CD4-positive, alpha-beta T cell treated with Interleukin-12 subunit alpha and Interleukin-12 subunit beta, for 1 hour (primary cell): ENCODE measurements at places on chromosomes 6 and 20.
A peak's percentile ranks its signal among the peaks of the same experiment; 100 is the strongest.

DNA sequence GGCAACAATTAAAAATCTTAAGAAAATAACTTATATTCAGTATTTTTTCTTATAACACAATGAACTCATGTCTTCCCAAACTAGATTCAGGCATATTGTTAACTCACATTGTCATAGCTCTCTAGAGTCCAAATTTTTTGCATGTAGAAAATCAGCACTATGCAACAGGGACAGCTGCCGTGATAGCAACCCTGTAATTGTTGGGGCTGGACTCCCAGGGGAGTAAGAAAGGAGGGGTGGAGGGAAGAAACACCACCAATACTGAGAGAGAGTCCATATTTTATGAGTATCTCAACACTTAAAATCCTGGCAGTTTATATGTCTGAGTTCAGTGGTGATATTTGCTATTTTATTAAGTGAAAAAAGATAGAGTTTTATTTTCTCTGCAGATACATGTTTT lies 89.6 kb upstream of the HS3ST5 start:
- DNase-seq = no peak

DNA sequence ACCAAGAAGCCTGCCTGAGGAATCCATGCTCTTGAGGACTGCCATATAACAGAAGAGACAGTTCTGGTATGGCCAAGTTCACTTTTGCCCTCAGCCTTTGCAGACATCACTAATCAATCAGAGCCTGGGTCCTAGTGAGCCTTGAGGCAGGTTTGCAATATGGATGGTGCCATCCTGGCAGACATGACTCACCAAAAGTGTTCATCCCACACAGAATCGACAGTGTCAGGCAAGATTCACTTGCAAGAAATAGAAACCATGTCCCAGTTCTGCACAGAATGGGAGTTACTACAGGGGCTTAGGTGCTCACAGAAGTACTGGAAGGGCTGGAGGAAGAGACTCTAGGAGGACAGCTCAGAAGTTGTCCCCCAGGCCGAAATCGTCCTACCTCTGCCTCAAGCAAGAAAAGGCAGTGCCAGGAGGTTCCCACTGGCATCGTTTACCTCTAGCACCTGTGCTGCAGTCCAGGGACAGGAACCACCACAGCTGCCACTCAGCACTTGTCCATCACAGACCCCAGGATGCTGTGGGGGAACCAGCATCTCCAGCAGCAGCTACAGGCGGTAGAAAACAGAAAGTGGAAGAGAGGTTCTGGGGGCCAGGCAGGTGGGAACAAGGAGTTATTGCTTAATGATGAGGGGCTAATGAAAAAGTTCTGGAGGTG lies 42.6 kb upstream of the PHACTR3 start:
- no peak for DNase-seq

DNA sequence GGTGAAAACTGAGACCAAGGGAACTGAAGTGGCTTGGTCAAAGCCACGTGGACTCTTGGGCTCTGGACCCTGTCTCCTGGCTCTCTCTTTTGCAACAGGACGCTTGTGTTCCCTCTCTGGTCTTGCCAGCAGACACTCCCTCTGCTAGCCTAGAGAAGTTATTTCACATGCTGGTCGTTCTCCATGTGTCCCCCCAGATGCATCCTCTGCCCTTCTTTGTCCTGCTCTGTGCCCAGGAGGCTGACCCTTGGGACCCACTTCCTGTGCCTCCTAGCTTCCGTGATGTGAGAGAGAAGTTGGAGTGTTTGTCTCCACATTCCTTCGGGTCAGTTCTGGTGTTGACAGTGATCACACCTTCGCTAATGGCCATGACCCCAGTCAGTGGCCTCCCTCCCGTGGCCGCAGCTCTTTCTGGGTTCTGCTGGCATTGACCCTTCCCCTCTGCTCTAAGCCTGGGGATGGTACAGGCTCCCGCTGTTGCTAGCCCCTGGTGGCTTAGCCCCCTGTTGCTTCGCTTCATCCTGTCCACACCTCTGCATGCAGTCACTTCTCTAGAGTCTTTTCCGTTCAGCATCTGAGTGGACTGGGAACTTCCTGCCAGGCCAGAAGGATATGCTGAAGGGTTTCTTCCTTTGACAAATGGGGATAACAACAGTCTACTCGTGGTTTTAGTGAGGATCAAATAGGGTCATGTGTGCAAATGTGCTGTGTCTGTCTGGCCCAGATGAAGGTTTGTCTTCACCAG lies 70.1 kb upstream of the BMP2 start:
- no peak for DNase-seq

- no peak for DNase-seq
These were observed 10.4 kb upstream of the VNN2 start for GRCh38 chr6:132768051-132768517.

- no peak for DNase-seq
These were observed 136.2 kb upstream of the GPR6 start for GRCh38 chr6:109841869-109842268.

DNA sequence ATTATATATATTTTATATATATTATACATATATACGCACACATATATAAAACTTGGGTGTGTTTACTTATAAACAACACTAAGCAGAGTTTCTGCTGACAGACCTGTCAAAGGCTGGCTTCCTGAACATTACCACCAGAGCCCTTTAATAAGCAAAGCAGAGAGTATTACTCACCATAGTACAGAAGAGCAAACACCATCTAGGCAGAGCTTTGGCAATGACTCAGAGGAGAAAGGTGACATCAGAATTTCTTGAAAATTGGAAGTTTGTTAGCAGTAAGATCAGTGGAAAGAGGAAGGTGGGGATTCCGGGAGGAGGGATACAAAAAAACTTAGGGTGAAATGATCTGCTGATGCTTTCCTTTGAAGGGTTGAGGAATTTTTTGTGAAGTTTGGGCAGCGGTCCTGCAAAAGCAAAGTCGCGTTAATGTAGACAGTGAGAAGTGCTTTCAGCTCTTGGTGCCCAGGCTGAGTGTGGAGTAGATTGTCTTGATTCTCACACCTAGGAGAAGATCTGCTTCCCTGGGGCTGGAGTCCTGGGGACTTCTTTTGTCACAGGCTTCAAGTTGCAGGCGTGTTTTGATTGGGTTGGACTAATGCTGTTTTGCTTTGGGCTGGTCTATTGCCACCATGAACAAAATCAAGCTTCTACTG lies 109.6 kb upstream of the BACH2 start:
- peak; percentile 34 for DNase-seq

- DNase-seq = no peak
These were observed 131.7 kb upstream of the COL21A1 start for GRCh38 chr6:56378966-56379585.

- no peak for DNase-seq
These were observed 17.1 kb upstream of the VSTM2L start for GRCh38 chr20:37885593-37886503.

DNA sequence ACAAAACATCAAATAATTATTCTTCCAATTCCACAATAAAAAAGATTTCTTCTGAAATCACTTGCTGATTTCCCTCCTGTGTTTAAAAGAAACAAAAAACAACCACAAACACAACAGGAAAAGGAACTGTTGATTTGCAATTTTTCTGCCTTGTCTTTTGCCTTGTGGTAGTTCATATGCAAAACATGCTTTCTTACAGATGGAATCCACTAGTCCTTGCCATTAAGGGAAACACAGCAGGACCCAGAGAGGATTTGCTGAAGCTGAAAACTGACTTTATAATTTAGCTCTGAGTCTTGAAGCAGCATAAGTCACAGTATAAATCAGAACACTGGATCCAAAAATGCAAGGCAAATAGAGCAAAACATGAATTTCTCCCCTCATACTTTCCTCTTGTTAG lies 328.8 kb downstream of the PHF3 start:
- DNase-seq = no peak

- DNase-seq = no peak
These were observed 273.4 kb upstream of the SASH1 start for GRCh38 chr6:148069256-148069655.

GRCh38 chr20:62425281-62426058 lies 1.9 kb downstream of the RBBP8NL start:
- DNase-seq = no peak

DNA sequence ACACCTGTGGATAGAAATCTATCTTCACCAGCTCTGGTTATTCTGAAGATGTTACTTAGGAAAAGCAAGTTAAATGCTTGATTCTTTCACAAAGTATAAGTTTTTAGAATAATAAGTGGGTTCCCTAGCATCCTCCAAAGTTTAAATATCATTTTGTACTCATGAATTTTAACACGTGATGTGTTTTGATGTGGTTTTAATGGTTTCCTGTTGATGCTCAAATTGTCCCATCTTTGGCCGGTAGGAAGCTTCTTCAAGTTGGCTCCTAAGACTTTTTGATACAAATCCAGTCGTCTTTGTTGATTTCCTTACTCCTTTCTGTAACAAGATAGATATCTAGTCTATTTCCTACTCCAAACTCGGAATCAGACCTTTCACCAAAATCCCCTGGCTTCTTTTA lies 94.5 kb upstream of the STXBP5 start:
- peak; percentile 43 for DNase-seq

DNA sequence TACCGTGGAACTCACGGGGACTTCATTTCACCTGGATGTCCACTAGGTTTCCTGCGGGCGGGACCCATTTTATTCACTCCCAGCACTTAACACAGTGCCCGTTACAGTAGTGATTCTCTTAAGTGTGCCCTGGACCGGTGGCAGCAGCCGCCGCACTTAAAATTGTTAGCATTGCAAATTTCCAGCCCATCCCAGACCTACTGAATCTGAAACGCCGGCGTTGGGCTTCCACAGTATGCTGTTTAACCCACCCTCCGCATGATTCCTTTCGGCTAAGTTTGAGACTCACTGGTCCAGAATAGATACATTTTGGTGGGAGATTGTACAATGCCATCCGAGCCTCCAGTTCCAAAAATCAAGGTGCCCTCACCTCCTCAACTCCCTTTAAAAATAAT lies 967 bp downstream of the SMPDL3A start:
- DNase-seq = no peak

GRCh38 chr20:57582432-57583288 lies 21.8 kb downstream of the PCK1 start:
- DNase-seq = no peak

DNA sequence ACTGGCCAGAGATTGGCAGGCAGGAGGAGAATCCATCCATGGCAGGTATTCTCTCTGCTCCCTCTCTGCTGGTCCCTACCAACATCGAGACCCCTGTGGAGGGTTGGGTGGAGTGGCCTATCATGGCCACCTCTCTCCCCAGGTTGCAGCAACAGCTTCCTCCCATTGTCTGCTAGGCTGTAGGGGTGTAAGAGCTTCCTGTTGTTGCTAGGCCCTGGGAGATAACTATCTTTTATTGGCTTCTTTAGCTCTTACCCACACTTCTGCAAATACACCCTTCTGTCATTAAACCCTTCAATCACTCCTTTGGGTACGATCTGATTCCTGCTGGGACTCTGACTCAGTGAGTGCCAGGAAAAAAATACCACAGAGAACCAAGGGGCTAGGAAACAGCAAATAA lies 66.6 kb upstream of the FAM184A start:
- DNase-seq = no peak

GRCh38 chr20:47559141-47559540 lies 57.5 kb downstream of the NCOA3 start:
- DNase-seq = no peak

DNA sequence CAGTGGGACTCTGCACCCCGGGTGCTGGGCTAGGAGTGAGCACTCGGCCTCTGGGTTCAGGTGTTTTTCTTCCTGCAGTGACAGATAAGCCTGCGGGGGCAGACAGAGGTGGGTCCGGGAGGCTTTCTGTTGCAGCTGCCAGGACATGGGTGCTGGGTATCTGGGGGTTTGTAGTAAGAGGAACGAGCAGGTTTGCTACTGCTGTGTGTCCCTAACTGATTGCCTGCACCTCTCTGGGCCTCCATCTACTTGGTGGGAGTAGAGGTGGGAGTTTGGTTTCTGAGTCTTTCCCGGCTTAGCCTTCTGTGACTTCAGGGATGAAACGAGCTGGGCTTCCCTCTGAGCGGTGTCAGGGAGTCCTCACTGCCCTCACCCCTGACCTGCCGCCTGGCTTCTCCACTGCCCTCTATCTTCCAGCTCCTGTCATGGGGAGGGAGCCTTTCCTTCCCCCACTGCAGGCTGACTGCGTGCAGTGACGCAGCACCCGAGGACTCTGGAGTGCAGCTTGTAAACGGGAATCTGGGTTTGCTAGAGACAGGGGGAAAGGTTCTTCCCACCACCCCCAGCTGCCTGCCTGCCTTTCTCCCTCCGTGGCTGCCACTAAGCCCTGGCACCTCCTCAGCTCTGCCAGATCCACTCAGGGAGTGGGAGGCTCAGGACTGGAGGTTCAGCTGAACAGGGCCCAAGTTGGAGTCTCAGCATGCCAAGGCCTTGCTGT lies 6.7 kb downstream of the DLGAP4 start:
- no peak for DNase-seq

GRCh38 chr6:12909833-12910232 lies 193.3 kb downstream of the PHACTR1 start:
- DNase-seq = no peak

- no peak for DNase-seq
These were observed 60.9 kb upstream of the TOP1 start for GRCh38 chr20:40967700-40968099.

DNA sequence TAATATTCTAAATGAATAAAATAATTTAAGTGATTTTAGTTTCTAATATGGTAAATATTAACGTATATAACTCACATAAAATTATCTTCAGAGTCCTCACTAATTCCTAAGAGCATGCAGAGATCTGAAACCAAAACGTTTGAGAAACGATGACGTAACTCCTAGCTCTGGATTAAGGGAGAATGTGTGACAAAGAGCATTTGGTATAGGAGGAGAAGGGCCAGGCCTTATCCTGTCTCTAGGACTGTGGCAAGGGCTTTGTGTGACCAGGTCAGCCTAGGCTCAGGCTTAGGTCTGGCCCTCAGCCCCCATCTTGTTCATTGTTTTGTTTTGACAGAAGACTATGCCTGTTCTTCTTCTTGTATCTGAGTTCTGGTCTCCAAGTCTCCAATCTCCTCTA lies 19.2 kb upstream of the POLR1H start:
- DNase-seq = no peak

- peak; percentile 33 for DNase-seq
These were observed 7.2 kb downstream of the PRDM13 start for GRCh38 chr6:99613705-99614429.

DNA sequence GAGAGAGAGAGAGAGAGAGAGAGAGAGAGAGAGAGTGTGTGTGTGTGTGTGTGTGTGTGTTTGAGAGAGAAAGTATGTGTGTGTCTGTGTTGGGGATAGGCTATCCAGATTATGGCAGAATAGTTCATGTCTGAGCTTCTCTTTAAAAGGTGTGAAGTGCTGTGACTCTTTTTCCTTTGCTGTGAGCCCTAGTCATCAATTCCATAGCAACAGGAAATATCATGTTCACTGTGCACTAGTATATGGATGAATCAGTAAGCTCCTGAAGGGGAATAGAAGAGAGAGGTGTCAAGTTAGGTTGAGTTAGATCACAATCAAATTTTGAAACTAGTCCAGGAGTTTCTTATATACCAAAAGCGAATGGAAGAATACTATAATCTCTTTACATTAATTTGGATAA lies 318.7 kb downstream of the RFPL4B start:
- no peak for DNase-seq

- no peak for DNase-seq
These were observed 2.2 kb downstream of the IFNGR1 start for GRCh38 chr6:137216875-137217553.

GRCh38 chr6:18427296-18427695 lies 40.1 kb downstream of the RNF144B start:
- no peak for DNase-seq

- no peak for DNase-seq
These were observed 57.1 kb upstream of the CEP162 start for GRCh38 chr6:84284428-84285049.
